ENCODE measurements at places on chromosomes 6 and 20.

GRCh38 chr20:41183831-41184230, 46.5 kb downstream of the PLCG1 start:
- DNase-seq: no peak

GRCh38 chr6:51049288-51049982, 230.8 kb downstream of the TFAP2B start:
- DNase-seq: no peak

GRCh38 chr6:30931969-30932645, at the start of gene SFTA2:
SFTA2 (minus strand) TSS chr6:30932170; CDS start chr6:30932096, 74 bp downstream.
- DNase-seq: peak; percentile 79

DNA sequence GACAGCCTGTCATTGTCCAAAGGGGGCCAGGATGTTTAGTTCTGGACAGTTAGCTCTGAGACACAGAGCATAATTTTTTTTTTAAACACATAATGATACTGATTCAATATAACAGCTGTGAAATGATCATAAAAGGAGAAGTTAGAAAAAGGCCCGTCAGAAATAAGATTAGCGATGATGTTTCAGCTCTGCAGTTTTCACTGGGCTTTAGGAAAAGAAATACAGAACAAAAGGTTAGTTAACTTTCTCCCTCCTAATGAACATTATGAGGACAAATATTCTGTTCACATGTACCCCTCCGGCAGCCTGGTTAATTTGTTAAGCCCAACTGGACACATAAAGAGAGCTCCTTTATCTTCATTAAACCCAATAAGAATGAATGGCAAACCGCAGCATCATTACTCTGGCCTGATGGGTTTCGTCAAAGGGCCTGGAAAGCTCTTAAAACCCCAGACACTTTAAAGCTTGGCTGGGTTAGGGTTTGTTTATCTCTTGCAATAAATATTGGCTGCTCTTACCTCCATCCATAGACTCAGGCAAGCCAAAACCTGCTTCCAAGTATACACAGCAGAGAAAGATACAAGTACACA, 394.6 kb downstream of the KIF16B start:
- no peak for DNase-seq

DNA sequence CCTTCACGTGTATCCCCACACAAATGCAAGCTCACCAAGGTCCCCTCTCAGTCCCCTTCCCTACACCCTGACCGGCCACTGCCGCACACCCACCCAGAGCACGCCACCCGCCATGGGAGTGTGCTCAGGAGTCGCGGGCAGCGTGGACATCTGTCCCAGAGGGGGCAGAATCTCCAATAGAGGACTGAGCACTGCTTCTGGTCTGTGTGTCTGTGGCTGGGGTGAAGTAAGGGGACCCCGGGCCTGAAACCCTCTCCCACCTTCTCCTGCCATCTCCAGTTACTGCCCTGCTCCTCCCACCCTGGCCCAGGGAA, 8.3 kb downstream of the MYL9 start:
- DNase-seq: no peak

DNA sequence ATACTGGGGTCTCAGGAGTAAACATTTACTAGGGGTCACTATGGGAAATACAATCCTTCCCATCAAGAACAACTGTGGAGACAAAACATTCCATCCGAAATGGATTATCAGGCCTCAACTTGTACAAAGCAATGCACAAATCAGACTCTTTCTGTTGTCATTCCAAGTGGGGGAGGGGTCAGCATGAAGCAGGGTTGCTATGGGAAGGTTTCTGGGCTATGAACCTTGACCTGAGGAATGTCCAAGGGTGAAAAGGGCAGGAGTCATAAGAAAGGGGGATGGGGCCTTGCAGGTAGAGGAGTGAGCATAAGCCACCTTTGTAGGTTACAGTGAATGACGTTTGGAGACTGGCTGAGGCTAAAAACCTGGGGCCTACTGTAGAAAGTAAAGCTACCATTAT, 3.1 kb downstream of the METTL24 start:
- DNase-seq: no peak

DNA sequence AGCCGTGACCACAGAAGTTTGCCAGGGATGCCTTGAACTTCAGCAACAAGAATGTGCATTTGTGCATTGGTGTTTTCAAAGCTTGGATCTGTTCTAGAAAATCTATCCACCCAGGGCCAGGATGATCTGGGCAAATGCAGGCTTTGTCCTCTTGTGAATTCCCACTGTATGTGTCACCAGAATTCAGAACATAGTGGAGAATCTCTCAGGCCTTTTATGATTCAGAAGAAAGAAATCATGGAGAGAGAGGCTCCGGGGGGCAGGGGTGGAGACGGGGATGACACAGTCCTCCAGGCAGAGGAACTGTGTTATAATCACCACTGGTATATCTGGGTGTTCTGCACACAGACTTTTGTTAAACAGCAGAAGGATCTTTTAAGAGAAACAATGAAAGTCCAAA, 304.1 kb downstream of the CDH4 start:
- no peak for DNase-seq

DNA sequence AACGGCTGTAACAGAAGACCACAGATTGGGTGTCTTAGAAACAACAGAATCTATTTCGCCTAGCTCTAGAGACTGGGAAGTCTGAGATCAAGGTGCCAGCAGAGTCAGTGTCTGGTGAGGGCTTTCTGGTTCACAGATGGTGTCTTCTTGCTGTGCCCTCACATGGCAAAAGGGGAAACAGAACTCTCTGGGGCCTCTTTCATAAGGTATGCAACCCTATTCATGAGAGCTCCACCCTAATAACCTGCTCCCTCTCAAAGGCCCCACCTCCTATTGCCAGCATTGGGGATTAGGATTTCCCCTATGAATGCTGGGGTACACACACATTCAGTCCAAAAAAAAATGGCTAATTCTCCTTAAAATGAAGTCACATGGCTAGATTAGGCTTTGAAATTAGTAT, 10.0 kb downstream of the TXNDC5 start:
- no peak for DNase-seq

DNA sequence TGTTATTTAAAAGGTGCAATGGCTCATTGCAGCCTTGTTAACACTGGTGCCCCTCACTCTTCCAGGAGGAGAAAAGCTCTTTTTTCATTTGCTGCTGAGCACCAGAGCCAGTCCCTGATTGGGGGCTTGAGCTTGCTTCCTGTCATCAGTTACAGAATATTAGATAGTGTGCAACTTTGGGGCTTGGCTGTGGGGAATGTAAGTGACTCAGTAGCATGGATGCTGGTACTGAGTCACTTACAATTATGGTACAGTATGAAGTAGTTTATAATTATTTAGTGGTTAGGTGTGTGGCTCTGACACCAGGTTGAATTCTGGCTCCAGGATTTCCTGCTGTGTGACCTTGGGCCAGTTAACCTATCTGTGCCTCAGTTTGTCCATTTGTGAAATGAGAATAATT, 37.6 kb downstream of the ANKS1A start:
- no peak for DNase-seq

- peak; percentile 81 for DNase-seq
Observed at GRCh38 chr6:79949233-79949632, 1.9 kb upstream of the ELOVL4 start.

- DNase-seq: peak; percentile 27
Observed at GRCh38 chr6:43669922-43670622, 17.5 kb downstream of the MRPS18A start.

DNA sequence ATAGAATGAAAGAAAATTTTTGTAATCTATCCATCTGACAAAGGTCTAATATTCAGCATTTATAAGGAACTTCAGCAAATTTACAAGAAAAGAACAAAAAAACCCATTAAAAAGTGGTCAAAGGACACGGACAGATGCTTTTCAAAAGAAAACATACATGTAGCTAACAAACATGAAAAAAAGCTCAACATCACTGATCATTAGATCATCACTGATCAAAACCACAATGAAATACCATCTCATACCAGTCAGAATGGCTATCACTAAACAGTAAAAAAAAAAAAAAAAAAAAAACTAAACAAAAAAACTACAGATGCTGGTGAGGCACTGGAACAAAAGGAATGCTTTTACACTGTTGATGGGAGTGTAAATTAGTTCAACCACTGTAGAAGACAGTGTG, 837.1 kb downstream of the EPHA7 start:
- no peak for DNase-seq

DNA sequence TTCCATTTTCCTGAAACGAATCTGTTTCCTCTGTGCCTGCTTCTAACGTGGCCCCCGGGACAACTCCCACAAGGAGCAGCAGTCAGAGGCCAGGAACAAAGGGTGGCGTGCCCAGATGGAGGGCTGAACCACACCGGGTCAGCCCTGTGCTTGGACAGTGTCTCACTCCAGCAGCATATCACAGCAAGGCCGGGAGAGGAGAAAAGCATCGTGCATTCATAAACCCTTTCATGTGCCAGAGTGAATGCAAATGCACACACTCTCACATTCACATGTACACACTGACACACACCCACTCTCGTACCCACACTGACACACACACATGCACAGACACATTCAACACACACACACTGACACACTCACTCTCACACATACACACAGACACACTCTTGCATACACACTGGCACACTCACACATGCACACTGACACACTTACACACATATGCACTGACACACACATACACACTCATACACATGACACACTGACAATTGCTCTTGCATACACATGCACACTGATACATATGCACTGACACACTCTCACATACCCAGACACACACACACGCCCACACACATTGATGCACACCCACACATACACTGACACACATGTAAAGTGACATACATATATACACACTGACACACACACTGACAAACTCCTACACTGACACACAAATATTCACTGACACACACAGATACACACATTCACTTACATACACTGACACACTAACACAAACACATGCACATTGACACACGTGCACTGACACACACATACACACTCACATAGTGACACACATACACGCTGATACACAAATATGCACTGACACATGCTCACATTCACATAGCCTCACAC, 237.0 kb downstream of the LRFN2 start:
- DNase-seq: no peak

GRCh38 chr6:130981409-130981808, 81.6 kb downstream of the EPB41L2 start:
- no peak for DNase-seq

DNA sequence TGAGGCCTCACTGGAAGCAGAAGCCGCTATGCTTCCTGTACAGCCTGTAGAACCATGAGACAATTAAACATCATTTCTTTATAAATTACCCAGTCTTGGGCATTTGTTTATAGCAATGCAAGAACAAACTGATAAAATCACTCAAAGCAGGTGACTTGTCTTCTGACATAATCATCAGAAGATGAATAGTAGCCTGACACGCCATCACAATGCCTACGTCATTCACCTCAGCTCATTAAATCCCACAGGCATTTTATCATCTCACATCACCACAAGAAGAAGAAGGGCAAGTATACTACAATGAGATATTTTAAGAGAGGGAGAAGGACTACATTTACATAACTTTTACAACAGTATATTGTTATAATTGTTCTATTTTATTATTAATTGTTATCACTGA, 3.1 kb upstream of the CAP2 start:
- DNase-seq: no peak

- DNase-seq: no peak
Observed at GRCh38 chr6:155493026-155493693, 37.5 kb upstream of the NOX3 start.

DNA sequence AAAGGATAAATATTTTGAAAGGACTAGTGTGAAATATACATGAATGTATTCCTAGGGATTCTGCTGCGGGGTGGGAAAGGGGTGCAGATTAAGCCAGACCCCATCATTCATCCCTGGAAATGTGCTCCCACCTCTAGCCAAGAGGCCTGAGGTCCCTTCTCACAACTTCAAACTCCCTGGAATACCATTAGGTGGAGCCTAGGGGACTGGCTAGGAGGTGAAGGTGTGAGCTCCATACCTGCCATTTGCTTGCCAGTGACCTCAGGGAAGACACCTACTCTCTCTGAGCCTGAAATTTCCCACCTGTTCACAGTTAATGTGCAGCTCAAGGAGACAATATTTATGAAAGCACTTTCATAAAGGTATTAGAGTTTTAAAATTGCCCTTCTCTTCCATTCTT, 4.7 kb upstream of the CCN2 start:
- no peak for DNase-seq

DNA sequence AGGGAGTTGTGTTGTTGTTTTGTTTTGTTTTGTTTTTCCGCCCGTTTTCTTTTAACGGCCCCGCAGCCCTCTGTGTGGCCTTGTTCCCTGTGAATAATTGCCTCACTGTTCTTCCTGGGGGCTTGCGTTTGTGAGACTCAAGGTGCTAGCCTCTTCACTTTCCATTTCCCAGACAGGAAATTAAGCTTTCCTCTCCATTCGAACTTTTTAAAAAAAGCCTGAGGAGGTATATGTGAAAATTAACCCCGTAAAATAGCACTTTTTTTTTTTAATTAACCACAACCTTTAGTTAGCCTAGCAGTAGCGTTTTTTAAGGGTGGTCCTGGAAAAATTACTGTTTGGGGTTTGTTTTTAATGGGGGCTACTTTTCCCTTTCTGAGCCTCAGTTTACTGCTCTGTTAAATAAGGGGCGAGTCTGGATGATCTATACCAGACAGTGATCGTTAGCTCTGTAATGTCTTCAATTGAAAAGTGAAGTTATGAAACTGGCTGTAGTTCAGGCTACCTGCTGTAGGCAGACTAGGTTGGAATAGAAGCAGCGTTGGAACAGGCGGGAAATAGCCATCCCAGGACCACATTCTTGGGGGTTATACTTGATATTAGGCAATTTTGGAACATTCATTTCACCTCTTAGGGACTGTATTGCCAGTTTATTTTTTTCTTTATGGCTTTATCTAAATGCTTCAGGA, 1.7 kb downstream of the STX16 start:
- DNase-seq: peak; percentile 19

- DNase-seq: no peak
Observed at GRCh38 chr6:136600818-136601217, 50.6 kb upstream of the MAP7 start.

GRCh38 chr6:34465531-34466241, at the start of gene PACSIN1:
PACSIN1 (plus strand) TSS chr6:34466076; CDS start chr6:34526306, 60,230 bp downstream.
- no peak for DNase-seq

- DNase-seq: no peak
Observed at GRCh38 chr6:136527831-136528230, 22.4 kb downstream of the MAP7 start.

DNA sequence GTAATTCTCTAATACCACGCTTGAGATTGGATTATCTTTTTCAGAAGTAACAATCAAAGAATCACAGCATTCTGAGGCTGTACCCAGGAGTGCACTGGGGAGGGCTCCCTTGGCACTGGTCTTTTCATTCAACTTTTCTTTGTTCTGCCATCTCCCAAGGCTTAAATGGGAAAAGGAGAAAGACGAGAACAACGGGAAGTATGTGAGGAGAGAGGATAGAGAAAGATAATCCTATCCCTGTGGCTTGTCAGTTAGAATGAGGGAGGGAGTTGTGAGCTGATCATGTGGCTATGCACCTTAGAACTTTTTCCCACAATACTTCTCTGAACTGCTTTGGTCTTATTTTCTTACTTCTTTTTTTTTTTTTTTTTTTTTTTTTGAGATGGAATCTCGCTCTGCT, 83.1 kb downstream of the CAP2 start:
- DNase-seq: no peak

All from HT-29 (cell line).